ENCODE measurements at places on chromosomes 2 and 18.

DNA sequence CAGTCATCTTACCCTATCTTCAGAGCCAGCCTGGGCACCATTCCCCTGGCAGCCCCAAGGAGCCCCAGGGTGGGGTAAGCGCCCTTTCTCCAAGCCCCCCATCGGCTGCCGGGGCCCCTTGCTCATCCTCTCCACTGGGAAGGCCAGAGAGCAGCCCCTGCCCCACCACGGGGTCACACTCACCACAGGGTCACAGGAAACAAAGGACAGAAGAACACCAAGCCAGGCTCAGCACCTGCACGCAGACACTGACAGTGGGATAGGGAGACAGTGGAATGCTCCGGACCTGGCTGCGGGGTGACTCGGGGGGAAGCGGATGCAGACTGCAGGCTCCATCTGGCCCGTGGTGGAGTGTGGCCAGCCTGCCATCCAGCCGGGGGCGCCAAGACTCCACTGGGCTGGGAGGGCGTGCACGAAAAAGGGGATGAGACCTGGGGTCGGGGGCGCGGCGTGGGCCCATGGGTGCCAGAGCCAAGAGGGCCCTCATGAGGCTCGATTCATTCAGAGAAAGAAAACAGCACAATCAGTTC is 21.1 kb downstream of the HDAC4 start:
- no peak for DNase-seq

DNA sequence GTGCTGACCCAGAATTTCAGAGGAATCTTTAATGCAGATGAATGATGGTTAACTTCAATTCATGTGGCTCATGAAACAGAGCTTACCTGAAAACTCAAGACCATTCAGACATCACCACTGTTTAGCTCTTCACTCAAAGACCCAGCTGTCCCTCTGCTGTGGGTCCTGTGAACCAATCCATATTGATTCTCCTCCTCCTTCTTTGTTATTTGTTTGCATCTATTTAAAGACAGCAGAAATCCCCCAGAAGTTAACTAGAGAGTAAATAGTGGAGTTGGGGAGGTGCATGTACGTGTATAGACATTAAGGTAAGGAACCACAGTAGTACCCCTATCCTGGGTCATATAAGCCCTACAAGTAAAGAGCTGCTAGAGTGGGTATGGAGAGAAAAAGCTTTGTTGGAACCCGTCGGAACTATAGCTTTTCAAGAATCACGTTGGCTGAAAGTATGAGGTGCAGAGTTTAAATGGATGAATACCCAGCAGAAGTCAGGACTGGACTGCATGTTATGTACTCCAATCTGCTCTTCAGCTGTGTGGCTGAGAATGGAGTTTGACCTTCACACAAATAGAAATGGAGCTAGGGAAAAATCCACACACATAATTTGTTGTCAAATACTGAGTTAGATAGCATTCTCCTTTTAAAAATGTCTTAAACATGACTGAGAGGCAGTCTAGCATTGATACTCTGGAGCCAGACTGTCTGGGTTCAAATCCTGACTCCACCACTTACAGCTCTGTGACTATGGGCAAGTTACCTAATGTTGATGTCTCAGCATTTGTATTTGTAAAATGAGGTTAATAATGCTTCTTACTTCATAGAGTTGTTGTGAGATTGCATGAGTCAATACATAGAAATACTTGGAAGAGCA is 81.7 kb upstream of the HK2 start:
- DNase-seq = no peak

- no peak for DNase-seq
These were observed 35.4 kb upstream of the REEP1 start for GRCh38 chr2:86372641-86373502.

DNA sequence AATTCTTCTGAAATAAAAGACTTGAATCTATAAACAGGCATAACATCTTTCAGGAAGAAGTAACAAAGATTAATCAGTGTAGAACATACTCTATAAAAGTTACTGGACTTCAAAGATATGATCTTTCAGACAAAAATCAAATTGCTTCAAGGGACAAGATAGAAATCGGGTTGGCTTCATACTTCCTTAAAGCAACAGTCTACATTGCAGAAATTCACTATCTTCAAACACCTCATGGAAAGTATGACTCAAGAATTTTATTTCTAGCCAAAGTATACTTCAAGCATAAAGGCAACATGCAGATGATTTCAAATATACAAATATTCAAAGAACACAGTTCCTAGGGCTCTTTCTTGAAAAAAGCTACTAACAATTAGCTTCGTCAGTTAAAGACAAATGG is 240.7 kb downstream of the SRBD1 start:
- DNase-seq = no peak

- no peak for DNase-seq
These were observed 128.2 kb downstream of the COL4A4 start for GRCh38 chr2:227035711-227036367.
